ENCODE measurements at places on chromosomes 13 and 19.

GRCh38 chr19:55660404-55660803 lies 5.6 kb downstream of the U2AF2 start:
- no peak for DNase-seq

GRCh38 chr13:96849091-96849490 lies 145.2 kb downstream of the OXGR1 start:
- DNase-seq = no peak

GRCh38 chr19:34017024-34017423 lies 155.3 kb upstream of the LSM14A start:
- no peak for DNase-seq

DNA sequence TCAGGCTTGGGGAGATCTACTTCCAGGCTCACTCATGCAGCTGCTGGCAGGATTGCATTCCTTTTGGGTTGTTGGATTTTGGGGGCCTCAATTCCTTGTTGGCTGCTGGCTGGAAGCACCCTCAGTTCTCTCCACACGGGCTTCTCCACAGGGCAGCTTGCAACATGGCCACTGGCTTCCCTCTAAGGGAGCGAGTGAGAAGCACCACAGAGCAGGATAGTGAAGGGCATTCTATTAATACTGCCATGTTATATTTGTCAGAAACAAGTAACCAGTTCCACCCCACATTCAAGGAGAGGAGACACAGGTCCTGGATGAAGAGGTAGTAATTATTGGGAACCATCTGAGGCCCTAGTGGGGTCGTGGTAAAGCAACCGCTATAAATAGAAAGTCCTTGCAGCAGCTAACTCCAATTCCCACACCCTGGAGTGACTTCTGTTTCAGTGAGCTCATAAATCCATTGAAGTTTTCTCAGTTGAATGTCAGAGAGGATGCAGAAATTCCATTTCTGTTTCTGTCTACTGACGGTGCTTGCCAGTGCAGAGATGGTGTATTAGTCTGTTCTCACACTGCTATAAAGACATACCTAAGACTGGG lies 558.9 kb downstream of the IRS2 start:
- no peak for DNase-seq

GRCh38 chr13:92451060-92451459 lies 775.5 kb upstream of the GPC6 start:
- no peak for DNase-seq

DNA sequence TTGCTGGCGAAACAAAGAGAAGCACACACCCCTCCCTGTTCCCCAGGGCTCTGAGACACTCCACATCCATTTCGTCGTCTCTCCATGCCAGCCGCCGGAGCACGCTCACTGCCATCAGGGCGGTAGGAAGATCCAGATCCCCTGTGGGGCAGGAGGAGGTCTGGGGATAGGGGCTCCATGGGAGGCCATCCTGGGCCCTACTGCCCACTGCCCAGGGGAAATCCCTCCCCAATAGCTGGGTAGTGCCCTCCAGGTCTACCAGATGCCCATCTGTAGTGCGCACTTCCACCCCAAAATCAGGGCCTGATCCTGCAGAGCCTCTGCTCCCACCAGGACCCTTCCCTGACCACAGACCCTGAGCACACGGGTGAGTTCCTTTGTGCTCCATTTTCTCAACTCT lies 80.3 kb downstream of the EFNB2 start:
- DNase-seq = no peak

DNA sequence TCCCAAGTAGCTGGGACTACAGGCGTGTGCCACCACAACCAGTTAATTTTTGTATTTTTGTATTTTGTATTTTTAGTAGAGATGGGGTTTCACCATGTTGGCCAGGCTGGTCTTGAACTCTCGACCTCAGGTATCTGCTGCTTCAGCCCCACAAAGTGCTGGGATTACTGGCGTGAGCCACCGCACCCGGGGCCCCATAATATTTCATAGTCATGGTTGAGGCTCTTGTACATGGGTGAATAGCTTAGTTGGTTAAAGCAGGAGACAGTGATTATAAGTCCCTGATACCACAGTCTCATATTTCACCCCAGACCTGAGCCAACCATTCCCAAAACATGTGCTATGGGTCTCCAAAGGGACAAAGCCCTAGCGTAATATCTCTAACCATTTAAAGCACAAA lies 26.1 kb downstream of the MBNL2 start:
- DNase-seq = no peak

DNA sequence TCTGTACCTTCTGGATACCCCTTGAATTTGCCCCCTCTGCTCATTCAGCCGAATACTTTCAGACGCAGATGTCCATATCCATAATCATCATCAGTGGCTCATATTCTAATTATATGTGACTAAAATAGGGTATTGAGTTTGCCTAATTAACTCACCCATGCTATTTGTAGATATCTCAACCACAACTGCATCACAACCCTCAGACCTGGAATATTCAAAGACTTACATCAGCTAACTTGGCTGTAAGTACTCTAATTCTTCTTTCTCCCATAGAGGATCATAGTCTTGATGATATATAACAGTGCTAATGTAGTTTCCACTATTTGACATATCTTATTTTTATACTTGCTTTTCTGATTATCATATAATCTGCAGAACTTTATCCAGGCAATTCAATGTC lies 35.8 kb downstream of the RXFP2 start:
- no peak for DNase-seq

GRCh38 chr13:80821466-80821865 lies 480.5 kb upstream of the SPRY2 start:
- no peak for DNase-seq

- DNase-seq = no peak
Measured at GRCh38 chr19:1278713-1279660, 3.7 kb downstream of the FAM174C start.

DNA sequence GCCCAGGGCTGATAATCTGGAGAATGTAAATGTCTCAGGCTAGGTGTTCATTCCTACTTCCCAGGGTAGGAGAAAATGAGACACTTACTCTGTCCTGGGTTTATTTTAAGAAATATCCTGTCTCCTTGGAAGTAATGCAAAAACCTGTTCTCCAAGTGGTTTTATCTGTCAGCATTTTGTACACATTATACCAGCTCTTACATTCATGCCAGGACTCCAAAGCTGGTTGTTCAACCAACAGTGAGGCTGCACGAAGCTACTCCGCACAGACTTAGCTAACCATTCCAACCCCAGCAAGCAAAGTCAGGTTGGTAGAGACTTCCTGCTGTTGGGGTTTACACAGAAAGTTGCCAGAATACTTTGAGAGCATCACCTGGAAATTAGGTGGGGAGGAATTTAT lies 55.6 kb downstream of the SLC7A1 start:
- DNase-seq = no peak

DNA sequence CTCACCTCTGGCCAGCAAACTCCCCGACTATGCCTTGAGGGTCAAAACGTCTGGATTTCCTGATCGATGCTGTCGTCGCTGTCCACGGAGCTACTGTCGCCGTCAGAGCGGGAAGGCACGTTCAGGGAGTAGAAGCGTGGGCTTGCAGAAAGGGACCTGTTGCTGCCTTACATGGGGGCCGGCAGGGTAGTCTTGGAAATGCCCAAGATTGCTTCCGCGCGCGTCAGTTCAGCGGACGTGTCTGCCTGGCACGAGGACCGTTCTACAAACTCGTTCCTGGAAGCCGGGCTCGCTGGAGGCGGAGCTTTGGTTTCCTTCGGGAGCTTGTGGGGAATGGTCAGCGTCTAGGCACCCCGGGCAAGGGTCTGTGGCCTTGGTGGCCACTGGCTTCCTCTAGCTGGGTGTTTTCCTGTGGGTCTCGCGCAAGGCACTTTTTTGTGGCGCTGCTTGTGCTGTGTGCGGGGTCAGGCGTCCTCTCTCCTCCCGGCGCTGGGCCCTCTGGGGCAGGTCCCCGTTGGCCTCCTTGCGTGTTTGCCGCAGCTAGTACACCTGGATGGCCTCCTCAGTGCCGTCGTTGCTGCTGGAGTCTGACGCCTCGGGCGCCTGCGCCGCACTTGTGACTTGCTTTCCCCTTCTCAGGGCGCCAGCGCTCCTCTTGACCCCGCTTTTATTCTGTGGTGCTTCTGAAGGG lies 15.4 kb downstream of the RB1 start:
- DNase-seq = no peak

DNA sequence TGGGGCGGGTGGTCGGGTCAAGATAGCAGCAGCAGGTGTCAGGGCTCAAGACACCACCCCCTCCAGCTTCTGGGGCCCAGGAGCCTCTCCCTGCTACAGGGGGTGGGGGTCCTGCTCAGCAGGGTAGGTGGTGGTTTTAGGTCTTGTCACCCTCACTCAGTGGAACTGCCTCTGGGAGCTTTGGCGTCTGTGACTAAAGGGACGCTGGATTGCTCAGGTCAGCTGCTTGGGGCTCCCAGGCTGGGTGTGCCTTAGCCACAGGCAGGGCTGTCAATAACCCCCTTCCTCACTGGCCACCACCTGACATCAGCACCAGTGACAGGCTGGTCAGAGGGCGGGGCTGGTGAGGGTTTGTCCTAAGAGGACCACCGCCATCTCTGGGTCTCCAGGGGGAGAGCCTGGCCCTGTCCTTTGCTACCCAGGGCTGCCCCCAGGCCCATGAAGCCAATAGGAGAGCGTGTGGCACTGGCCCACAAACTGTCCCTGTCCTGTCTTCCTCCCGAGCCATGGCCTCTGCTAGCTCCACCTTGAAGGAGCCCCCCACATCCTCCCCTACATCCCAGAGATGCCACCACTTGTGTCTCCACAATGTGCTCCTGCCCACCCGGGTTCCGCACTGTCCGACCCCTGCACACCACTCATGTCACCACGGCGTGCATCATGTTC lies 36.4 kb downstream of the MAU2 start:
- no peak for DNase-seq

DNA sequence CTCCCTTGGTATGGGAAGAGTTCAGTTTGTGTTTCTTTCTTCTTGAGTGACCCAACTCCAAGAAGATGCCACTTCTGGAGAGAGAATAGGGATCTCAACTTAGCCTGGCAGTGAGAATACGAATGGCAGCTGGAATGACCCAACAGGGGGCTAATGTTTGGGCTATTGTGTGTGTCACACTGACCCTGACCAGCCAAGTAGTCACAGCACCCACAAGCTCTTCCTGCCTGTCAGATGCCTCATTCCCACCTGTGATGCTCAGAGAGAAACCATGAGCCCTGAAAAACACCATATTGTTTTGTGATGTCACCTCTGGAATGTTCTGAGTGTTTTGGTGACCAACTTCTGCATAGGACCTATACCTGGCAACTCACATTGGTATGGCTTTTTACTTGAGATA lies at the start of gene CBY2:
Gene CBY2, plus strand, starts transcription at position 233 of the 400 bp plus-strand sequence. Its CDS starts 71 bp downstream, at position 304.
- DNase-seq = no peak

DNA sequence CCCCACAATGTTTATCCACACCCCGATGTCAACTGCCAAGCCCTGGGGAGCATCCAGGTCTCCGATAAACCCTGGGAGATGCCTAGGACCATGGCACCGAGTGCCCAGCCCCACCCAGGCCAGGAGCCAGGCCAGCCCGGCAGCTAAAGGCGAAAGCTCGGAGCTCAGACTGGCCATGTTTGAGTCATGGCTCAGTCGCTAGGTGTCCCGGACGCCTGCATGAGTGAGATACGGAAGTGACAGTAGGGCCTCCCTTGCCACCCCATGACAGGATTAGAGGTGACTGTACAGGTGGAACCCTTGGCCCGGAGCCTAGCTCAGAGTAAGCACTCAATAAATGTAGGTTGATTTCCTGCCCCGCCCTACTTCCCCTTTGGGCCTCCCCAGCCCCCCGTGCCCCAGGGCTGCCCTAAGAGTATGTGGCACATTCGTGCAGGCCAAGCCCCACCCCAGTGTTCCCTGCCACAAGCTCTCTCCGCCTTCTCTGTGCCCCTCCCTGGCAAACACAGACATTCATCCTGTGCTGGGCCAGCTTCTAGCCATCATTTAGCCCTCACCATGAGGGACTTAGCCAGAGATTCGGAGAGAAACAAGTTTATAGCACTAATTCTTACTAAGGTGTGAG lies 5.8 kb upstream of the TPM4 start:
- DNase-seq = peak; percentile 83

DNA sequence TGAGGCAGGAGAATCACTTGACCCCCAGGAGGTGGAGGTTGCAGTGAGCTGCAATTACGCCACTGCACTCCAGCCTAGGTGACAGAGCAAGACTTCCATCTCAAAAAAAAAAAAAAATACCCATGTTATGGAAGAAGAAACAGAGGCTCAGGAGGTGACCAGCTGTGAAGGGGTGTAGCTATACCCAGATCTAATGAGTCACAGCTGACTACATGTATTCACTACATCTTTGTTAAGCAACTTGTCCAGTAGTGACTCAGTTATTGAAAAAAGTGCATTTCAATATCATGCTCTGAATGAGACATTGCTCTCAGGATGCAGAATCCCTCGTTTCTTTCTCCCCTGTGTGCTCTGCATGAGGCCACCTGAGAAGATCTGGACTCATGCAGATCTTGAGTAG lies 16.1 kb upstream of the SPART start:
- DNase-seq = no peak

DNA sequence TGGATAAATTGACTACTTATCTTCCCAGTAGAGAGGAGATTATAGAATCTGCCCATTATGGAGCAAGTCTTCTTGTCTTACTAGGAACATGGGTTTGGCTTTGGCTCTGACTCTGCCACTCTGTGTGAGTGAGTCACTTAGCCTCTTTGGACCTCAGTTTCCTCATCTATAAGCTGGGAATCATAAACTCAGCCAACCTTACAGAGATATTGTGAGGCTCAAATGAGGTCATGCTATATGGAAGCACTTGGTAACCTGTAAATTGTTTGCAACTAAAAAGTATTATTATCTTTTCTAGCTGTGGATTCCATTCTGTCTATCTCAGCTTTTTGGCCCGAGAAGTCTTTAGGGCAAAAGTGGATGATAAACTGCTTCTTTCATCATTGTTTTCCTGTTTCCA lies 186.8 kb upstream of the TSC22D1 start:
- DNase-seq = no peak

- DNase-seq = no peak
Measured at GRCh38 chr13:52414963-52415362, 9.0 kb upstream of the THSD1 start.

- DNase-seq = no peak
Measured at GRCh38 chr13:77360032-77360685, 33.3 kb upstream of the MYCBP2 start.

- DNase-seq = no peak
Measured at GRCh38 chr13:42625611-42626010, 51.7 kb downstream of the TNFSF11 start.

GRCh38 chr13:94827566-94827965 lies 115.2 kb upstream of the SOX21 start:
- DNase-seq = no peak

GRCh38 chr13:101390461-101390860 lies 25.8 kb downstream of the NALCN start:
- no peak for DNase-seq
